ENCODE measurements at places on chromosomes 3 and 15.

DNA sequence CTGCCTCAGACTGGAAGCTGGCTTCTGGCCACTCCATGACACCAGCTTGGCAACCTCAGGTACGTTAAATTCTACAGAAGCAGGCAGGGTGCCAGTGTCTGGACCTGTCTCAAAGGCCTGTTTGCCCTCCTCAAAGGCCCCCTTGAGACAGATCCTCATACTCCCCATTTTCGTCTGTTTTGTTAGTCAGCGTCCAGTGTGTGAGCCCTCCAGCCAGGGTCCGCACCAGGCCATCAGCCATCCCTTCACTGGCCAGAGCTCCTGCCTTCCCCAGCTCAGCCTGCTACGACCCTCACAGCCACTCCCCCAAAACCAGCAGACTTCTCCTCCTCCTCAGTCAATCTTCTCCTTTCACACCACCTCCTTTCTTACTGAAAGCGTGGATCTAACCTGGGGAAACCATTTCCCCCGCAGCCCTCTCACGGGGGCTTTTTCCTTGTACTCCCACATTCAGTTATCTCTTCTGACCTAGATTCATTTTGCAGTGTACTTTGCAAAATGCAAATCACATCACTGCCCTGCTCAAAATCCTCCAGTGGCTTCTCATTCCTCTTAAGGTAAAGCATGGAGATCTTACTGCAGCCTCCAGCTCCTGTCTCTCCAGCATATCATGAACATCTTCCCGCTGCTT lies 66.1 kb upstream of the CTDSPL start:
- no peak for DNase-seq

DNA sequence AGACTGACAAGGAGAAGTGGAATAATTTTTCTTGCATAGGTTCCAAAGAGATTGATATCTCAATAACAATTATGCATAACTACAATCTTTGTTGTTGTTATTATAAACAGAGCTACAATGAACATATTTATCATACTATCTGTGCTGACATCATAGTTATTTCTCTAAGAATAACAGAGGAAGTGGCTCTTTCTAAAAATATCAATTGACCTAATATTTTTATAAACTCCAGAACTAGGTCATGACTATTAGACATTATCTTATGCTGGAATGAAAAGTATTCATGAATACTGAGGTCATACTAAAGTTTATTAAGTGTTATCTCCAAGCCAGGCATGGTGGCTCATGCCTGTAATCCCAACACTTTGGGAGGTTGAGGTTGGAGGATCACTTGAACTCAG lies 114.1 kb downstream of the DCLK3 start:
- no peak for DNase-seq

GRCh38 chr15:46753946-46754345 lies 963.4 kb upstream of the SEMA6D start:
- DNase-seq = no peak

DNA sequence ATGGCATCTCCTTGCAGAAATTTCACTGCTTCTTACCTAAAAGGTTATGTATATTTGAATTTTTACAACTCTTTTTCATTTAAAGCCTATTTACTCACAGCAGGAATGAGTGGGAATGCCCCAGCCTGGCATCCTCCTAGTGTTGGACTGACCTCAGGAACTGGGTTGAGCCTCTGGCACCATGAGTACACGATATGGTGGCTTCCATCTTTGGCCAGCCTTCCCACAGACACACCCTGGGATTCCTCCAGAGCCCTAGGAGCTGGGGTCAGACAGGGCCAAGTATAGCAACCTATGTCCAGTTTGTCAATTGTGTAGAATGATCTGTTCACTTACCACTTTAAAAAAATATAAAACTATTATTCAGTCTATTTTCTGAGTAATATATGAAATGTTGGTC lies 57.2 kb upstream of the HEG1 start:
- DNase-seq = no peak

- DNase-seq = no peak
Measured at GRCh38 chr3:48564667-48565066, 1.1 kb upstream of the UCN2 start.

- DNase-seq = no peak
Measured at GRCh38 chr3:98691897-98692296, 71.2 kb upstream of the ST3GAL6 start.

GRCh38 chr3:194711913-194712312 lies 26.2 kb downstream of the FAM43A start:
- DNase-seq = no peak

DNA sequence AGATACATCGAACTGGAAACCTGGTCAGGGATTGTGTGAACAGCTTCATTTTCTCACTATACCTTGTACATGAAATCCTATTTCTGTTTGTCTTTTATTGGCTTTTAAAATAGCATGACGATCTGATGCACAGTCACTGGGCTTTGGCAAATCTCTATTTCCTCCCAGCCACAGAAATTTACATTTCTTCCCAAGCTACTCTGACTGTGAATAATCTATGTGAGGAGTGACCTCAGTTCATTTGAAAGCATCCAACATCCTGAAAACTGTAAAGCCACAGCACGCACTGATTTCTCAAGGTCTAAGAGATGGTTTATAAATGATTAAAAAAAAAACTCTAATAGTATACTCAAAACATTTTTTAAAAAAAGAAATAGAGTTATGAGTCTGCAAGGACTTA lies 450.3 kb downstream of the IL5RA start:
- no peak for DNase-seq

DNA sequence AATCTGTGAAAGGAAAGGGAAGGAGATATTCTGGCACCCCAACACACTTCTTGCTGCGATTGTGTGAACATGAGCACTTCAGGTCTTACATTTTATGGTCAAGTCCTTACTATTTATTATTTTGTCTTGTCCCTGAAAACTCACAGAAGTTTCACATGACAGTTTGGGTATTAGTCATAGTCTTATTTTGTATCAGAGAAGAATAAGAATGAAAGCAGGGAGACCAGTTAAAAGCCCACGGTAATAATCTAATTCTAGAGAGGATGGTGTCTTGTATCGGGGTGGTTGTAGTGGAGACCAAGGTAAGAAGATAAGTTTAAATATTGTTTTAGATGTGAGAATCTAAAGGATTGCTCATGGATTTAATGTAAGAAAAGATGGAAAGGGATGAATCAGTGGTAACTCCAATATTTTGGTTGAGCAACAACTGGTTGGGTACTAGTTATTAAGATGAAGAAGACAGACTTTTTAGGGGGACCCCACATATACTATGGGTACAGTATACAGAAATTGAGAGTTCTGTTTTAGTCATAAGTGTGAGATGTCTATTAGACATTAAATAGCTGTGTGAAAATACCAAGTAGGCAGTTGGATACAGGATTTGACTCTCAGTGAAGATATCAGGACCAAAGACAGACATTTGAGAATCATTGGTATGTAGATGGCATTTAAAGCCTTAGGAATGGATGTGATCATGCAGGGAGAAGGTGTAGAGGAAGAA lies 227.6 kb downstream of the MFSD1 start:
- DNase-seq = no peak

Data from stimulated activated CD8-positive, alpha-beta memory T cell treated with anti-CD3 and anti-CD28 coated beads, Interleukin-7, amount 100 ng/mL, for 1 hour (primary cell).